ENCODE measurements at places on chromosomes 12 and 14.

GRCh38 chr12:63976902-63977395 lies 132.4 kb downstream of the SRGAP1 start:
- no peak for DNase-seq

DNA sequence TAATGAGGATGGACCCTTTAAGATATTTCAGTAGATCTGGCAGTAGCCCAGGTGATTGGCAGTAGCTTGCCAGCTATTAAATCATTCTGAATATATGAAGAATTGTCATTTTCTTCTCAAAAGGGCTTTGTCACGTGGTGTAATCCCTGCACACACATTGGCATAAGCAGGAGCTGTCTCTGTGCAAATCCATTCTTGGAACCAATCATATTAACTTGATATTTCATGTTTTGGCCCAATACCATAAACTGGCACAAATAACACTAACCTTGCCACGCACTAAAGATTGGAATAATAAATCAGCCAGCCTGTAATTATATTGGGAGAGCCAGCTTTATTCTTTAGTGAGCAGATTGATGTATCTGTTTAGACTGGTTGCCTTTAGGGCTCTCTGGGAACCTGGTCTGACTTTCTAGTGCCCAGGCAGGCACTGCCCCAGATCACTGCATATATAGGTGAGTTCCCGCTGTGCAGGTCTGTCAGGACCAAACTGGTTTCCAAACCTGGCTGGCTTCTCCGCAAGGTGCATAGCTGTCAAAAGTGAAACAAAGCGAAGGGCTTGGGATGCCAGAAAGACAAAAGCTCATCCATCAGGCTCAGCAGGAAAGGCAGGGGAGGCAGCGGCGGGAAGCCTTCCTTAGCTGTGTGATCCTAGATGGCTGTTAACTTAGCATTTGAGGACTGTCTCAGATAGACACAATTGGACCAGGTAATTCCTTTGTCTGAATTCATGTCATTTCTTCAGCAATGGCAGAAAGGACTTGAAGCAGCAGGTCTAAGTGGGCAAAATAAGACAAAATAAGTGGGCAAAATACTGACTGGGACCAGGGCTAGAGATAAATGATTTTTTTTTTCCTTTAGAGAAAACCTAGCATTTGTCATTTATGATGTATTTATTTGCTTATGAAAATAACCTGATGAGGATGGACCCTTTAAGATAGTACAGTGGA lies 128.8 kb upstream of the DYRK2 start:
- no peak for DNase-seq

DNA sequence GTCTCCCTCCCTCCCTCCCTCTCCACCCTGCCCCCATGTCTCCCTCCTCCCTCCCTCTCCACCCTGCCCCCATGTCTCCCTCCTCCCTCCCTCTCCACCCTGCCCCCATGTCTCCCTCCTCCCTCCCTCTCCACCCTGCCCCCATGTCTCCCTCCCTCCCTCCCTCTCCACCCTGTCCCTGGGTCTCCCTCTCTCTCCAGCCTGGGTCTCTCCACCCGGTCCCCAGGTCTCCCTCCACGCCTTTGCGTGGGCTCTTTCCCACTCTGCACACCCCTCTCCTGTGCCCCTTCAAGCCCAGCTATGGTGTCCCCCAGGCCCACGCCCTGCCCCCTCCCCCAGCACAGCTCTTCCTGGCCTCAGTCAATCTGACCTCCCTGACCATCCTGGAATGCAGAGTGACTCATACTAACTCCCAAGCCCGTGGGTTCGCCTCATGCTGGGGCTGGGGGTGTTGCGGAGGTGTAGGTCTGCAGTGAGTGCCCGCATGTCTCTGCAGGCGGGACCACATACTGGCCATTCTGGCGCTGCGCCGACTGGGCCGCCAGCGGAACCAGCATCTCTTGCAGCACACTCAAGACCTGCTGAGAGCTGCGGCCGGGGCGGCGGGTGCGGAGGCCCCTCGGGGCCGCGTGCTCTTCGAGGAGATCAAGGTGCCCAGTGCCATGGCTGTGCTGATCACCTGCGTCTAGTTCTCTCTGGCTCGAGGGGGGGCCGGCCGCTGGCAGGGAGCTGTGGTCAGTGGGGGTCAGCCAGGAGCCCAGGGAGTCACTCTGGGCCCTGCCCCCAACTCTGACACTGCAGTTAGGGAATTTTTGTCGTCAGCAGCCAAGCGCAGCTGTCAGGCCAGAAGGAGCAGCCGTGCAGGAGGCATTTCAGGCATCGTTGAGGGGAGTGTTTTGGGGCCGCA lies 13.5 kb upstream of the TNFAIP2 start:
- DNase-seq, result no peak

DNA sequence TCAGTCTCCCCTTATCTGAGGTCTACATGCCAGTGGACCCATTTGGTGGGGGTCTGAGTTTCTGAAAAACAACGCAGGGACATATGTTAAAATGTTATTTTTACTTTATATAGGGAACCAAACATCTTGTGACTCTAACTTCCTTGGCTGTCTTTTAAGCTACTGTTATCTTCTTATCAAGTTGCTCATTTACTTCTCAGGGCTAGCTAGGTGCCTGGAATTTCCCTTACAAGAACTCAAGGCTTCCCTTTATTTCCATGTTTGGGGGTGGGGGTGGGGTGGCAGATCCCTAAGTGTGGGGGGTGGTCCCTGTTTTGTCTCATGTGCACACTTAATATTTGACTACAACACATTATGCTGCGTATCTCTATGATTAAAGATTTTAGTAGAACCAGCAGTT lies 31.6 kb downstream of the PPP1R36 start:
- DNase-seq, result no peak

DNA sequence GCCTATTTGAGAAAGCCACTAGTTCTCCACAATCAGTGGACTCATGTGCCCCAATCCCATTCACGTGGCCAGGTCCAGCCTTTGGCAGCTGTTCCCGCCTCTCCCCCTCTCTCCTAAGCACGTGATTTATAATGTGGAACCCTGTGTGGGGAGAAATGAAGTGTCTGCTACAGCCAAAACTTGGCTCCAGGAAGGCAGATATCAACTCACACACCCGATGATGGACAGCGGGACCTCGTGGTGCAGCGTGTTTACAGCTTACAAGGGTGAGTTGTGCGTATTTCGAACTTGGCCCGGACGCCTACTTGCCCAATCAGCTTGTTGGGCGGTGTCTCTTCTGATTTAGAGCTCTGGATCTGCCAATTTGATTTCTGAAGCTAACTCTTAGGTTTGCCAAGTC lies 38.1 kb upstream of the FAM181A start:
- DNase-seq, result no peak

DNA sequence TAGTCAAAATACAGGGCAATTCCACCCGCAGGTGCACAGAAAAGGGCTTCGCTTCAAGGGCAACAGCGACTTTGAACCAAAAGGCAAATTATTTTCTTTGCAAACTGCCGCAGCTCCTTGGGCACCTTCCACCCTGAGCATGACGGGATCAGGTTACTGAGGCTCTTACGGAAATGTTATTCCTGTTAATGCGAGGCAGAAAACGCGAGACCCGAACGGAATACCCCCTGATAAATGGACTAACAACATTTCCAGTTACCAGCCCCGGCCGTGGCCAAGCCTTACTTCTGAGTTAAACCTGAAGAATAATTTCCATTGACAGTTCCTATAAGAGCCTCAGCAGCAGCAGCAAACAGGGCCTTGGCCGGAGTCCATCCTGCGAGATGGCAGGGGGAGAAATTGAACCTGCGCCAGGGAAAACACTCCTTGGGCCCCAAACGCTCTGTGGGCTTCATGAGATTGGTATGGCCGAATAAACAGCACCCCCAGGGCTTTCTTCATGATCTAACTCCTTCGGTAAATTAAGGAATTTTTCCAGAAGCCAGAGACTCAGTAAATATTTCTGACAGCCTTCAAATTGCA lies 70.0 kb upstream of the DICER1 start:
- no peak for DNase-seq

GRCh38 chr12:44526655-44527182 lies 349.4 kb downstream of the NELL2 start:
- no peak for DNase-seq

- DNase-seq, result no peak
Measured at GRCh38 chr12:85621041-85621440, 215.2 kb downstream of the RASSF9 start.

- DNase-seq, result no peak
Measured at GRCh38 chr12:103673487-103673886, 86.4 kb downstream of the STAB2 start.

GRCh38 chr14:68551045-68551683 lies 241.7 kb downstream of the ZFP36L1 start:
- no peak for DNase-seq

DNA sequence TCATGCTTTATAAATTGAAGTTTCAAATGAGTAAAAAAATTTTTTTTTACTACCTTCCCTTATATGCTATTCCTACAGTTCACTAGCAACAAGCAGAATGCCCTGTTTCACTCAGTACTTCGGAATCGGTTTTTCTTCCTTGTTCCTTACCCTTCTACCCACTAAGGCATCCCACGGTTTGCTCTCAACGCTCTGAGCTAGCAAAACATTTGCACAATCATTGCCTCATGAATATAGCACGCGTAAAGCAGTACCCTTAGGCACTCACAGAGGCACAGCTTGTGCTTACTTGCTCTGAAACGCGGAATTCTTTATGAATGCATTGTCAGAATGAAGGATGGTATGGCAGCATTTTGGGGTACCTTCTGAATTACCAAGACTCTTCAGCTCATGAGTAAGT lies 45.0 kb downstream of the PPP1R13B start:
- DNase-seq, result no peak

GRCh38 chr14:105196265-105196960 lies 15.3 kb upstream of the NUDT14 start:
- no peak for DNase-seq

DNA sequence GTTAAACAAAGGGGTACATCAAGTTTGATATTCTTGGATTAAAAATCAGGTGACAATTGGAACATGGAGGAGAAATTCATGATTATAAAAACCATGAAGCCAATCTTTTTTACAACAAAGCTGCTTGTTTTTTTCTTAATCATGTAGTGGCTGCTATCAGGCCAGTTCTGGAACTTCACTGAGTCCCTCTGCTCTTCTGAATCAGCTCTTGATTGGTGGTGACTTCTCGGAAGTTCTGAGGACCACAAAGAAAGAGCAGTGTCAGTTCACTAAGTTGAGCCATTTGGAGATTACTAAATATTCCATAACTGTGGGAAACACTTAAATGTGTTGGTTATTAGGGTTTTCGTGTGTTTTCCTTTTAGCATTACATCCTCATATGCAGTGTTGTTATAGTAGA lies 8.5 kb downstream of the EIF4B start:
- DNase-seq, result no peak

- no peak for DNase-seq
Measured at GRCh38 chr14:54935958-54936357, 33.3 kb upstream of the GCH1 start.

DNA sequence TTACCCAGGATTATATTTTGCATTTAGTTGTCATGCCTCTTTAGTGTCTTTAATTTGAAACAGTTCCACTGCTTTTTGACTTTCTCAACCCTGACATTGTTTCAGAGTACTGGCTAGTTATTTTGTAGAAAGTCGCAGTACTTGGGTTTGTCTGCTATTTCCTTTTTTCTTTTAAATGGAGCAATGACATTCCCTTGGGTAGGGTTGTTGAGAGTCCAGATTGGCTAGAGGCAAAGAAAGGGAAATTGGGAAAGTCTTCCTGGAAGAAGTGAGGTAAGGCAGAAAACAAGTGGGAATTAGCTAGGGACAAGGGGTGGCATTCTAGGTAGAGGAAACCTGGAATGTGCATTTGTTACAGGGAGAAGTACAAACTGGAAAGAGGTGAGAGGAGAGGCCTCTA lies 245.9 kb downstream of the EMP1 start:
- DNase-seq, result no peak
